NCI-H524 (cell line): ENCODE measurements at places on chromosomes 7 and 10.

DNA sequence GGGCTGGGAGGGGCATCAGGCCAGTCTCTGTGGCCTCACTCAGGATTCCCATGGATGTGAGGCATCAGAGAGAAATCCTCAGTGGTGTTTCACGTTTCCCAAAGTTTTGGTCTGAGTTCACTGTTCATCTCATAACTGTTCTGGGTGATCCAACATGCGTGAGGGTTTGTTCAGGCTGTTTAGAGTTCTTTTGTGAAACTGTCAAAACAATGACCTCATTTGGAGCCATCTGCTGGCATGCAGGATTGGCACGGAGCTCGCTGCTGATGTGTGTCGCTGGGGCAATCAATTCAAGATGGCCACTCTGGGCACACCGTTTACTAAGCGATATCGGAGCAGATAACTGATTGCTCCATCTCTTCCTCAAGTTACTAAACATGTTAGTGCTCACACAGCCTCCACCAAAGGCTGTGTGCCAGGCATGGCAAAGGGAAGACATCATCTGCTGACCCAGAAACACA lies 365.6 kb downstream of the WDR11 start:
- no peak for DNase-seq

- no peak for DNase-seq
Measured at GRCh38 chr10:91137011-91137643, 83.3 kb upstream of the PCGF5 start.

DNA sequence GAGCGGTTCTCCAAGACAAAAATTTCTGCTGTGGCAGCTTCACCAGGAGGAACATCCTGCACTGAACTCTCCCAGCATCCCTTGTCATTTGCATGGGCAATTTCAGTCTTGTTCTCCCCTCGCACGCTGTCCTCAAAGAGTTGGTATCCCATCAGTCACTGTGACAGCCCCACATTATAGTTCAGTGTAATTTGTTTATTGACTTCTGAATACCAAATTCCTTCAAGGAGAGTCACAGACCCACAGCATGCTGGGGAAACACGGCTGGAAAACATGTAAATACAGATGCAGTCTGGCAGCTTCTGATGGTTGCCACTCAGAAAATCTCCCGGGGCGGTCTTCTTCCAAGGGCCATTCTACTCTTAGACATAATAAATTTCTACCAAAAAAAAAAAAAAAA lies 151.0 kb upstream of the NEBL start:
- DNase-seq, result no peak

DNA sequence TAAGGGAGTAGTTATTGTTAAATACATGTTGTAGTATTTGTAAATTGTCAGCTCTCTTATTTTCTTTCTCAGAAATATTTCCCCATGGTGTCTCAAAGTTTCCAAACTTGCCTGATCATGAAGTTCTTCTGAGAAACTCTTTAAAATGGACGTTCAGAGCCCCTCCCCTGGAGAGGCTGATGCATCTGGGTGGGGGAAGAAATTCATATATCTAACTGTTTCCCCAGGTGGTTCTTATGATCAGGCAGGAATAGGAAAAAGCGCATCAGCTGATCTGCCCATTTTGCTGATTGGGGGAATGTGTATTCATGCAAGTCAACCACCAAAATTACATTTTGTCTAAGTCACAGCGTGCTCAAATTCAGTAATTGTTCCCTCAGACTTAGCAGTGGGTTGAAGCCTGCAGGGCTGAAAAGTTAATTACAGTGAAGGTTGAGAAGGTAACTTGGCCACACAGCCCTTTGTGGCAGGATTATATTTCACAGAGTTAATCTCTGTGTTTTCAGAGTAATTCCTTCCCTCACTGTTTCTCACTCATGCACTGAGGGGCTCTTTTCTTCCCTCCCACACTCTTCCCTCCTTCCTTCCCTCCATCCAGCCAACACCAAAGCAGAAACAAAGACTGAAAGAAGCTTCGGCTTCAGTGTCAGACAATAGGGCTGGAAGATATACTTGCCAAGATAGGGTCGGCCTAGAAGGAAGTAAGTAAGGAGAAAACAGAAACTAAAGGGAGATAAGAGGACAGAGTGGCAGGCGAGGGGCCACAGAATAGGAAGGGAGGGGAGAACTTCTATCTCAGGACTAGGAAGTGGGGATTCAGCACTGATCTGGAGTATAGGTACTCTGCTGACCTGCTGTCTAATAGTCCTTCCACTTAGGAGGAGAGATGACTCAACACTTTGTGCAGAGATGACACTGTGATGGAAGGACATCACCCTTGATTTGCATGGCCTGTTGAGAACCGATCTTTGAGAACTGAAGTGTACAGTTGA lies 50.5 kb upstream of the STARD3NL start:
- no peak for DNase-seq

DNA sequence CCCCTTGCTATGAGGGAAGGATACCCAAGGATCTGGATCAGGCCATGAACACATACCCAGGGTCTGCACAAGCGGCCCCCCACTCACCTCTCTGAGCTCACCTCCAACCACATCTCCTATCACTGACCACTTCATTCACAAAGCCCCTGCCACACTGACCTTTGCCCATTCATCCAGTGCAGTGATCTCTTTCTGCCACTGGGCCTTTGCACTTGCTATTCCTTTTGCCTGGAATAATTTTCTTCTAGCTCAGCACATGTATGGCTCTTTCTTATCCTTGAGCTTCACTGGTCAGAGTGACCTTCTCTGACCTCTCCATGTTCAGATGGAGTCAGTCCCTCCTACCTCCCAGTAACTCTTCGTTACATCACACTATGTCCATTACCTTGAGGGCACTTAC lies 48.3 kb downstream of the ADRA2A start:
- DNase-seq, result no peak
